ENCODE measurements at places on chromosomes 11 and 22.

GRCh38 chr22:45579306-45579705, 76.6 kb downstream of the FBLN1 start:
- no peak for DNase-seq

DNA sequence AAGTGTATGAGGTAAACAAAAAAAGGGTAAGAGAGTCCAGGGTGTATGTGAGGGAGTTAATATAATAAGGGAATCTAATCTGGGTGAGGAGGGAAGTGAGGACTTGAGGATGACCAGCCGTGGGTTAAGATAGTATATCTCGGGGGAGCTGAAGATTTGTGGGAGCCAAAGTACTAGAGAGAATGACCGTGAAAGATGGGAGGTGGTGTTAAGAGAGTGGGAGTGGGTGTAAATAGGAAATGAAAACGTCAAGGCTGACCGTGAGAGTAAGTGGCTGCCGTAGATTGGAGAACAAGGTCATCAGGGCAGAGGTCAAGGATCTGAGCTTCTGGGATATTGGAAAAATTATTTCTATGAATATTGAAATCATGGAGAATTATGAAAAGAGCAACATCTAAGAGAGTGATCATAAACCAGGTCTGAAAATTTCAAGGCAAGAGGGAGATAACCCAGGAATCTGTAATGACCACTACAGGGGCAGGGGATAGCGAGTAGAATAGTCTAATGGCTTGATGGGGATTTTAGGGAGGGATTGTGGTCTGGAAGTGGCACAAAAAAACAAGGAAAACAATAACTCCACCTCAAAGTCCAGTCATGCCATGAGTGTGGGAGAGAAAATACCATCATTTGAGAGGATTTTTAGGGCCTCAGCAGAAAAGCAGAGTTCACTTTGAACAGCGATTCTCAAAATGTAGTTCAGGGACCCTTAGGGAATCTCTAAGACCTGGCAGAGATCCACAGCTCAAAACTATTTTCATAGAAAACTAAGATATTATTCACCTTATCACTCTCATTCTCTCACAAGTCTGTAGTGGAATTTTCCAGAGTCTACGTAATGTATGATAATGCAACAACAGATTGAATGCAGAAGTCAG, 72.0 kb downstream of the PRR5L start:
- DNase-seq = no peak

DNA sequence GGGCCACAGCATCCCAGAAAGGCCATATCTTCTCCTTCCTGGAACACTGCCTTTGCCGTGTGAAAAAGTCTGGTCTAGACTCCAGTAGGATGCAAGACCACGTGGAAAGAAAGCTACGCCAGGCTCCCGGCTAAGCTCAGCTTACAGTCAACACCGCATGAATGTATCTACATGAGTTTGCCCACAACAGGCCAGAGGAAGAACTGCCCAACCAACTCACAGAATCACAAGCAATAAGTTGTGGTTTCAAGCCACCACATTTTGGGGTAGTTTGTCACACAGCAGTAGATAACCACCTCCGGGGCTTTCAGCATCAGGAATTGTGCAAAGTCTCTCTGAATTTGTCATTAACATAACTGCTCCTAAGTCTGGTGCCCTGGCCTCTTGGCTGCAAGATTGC, 27.3 kb downstream of the HSPA8 start:
- no peak for DNase-seq

GRCh38 chr11:767238-767637, 10.0 kb downstream of the GATD1 start:
- DNase-seq = no peak

GRCh38 chr11:606245-606644, 9.5 kb downstream of the IRF7 start:
- no peak for DNase-seq

GRCh38 chr11:69398529-69399492, 82.7 kb upstream of the LINC01488 start:
- no peak for DNase-seq

DNA sequence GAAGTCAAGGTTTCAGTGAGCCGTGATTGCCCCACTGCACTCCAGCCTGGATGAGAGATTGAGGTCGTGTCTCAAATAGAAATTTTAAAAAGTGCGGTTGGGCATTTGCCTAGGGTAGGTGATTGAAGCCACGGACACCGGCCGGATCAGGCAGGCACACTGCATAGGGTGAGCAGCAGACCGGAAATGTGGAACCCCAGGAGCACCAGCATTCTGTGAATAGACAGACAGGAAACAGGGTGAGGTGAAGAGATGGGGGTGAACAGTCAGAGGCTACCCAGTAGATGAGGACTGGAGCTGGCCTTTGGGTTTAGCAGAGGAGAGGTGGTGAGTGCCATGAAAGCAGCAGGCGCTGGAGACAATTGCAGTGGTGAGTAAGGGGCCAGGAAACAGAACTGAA, 43.5 kb downstream of the PPFIA1 start:
- DNase-seq = no peak

DNA sequence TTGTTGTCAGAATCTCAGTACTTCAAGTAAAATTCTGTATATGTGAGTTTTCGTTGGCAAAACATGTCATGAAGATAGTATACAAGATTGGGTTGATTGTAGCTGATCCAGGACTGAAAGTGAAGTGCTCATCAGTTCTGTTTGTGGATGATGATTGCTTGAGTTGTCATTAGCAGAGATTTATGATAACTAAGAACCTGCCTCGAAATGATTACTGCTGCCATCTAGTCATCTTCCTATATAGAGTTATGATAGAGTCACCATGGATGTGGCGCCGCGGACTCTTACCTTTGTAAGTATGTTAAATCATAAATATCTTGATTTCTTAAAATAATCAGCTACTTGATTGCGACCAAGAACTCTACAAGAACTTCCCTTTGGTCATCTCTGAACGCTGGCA, 27.9 kb upstream of the MYO18B start:
- no peak for DNase-seq

GRCh38 chr11:126080161-126080941, 17.7 kb upstream of the CDON start:
- no peak for DNase-seq

GRCh38 chr22:50261615-50262459, at the start of gene MAPK12:
Gene MAPK12 (minus strand): TSS chr22:50261683. CDS start chr22:50261509, 174 bp downstream.
- DNase-seq = no peak

Data from T-helper 17 cell (primary cell).